ENCODE measurements at places on chromosomes 11 and 22.

GRCh38 chr11:79054636-79055035 is 386.2 kb downstream of the TENM4 start:
- DNase-seq = no peak

- no peak for DNase-seq
These were observed 70.2 kb downstream of the TP53I11 start for GRCh38 chr11:44880511-44880910.

DNA sequence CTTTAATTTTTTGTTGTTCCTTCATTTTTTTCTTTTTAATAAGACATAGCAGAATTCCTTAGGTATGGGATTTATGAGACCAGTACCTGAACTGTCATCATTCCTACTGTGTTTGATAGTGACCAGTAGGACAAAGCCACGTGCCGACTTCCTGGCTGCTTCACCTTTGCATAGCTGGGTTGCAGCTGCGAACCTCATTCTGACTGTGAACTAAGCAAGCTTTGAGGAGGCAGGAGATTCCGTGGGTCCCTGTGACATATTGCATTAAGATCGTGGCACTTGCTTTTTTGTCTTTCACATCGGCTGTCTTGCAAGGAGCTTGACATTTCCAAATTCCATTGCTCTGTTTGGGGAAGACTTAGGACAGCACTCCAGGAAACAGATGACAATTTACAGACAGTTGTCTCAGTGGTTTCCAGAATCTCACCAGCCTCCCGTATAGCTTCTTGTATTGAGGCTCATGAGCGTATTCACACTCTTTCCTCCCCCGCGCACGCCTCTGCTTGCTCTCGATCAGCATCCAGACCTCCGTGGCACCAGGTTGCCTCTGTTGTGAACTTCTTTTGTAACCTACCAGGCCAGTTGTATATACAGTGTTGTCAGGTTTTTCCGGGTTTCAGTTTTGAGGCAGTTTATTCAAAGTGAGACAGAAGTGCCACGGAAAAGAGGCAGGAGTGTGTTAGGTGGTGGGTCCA is 101.7 kb downstream of the CWC15 start:
- DNase-seq = no peak

GRCh38 chr11:95134491-95134890 is 44.8 kb downstream of the ENDOD1 start:
- DNase-seq = no peak

GRCh38 chr11:126348806-126349582 is 6.5 kb upstream of the ST3GAL4 start:
- no peak for DNase-seq

Measured in left renal cortex interstitium (tissue), 4 donors.